ENCODE measurements at places on chromosomes 7 and 10. TPM values are rescaled to one million over a fixed set of nuclear protein-coding genes. Genes with fewer than 3 reads are reported as not detected.

The ITGA8 gene
- not detected for total RNA-seq

The TAS2R41 gene
- 0.73 TPM for total RNA-seq

The SPACDR gene
- total RNA-seq, result 0.64 TPM

The GSAP gene
- total RNA-seq, result 19.1 TPM

The ASCC1 gene
- 16.5 TPM for total RNA-seq

The CACNB2 gene
- not detected for total RNA-seq

The IKZF1 gene
- 300 TPM for total RNA-seq

The CYP2C19 gene
- total RNA-seq, result not detected

The HTR5A gene
- not detected for total RNA-seq

The NDUFB2 gene
- 73.7 TPM for total RNA-seq

The OR2A12 gene
- not detected for total RNA-seq

The NUTM2E gene
- total RNA-seq, result 1.6 TPM

The SPDYE3 gene
- total RNA-seq, result not detected

The ELAPOR2 gene
- 7.7 TPM for total RNA-seq

The CFAP43 gene
- not detected for total RNA-seq

- DNase-seq, result no peak
Observed at GRCh38 chr10:123134343-123134914, 1.3 kb upstream of the HMX3 start.

GRCh38 chr10:219731-220472 lies 84.6 kb downstream of the ZMYND11 start:
- DNase-seq, result no peak

DNA sequence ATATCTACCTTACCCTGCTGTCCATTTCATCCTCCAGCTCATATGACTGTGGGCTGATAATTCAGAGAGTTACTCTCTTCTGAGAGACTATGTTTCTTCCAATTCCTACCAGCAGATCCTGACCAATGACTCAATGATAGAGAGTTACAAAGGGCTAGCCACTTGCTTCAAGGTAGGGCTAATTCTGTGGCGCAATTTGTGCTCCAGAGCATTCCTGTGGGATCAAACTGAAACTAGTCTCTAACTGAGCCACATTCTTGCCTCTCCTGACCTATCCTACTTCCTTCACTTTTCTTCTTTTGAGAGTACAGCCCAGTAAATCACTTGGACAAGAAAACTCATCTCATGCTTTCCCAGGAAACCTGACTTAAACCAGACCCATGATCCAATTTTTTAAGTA lies 17.9 kb upstream of the ASZ1 start:
- DNase-seq, result no peak

DNA sequence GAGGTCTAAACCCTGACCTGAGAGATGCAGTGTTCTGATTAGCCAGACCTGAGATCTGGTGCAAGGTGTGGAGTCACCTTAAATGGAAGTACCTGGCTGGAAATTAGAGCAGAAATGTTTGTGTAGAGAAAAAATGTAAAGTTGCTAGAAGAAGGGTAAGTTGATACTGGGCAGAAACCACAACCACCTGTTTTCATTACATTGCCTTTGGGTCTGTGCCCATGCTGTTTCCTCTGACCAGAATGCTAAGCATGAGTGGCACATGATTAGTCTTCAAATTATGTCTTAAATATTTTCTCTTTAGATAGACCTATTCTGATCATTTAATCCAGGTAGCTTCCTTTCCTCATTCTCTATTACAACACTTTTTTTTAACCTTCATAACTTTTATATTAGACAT lies 69.0 kb downstream of the CASD1 start:
- no peak for DNase-seq

DNA sequence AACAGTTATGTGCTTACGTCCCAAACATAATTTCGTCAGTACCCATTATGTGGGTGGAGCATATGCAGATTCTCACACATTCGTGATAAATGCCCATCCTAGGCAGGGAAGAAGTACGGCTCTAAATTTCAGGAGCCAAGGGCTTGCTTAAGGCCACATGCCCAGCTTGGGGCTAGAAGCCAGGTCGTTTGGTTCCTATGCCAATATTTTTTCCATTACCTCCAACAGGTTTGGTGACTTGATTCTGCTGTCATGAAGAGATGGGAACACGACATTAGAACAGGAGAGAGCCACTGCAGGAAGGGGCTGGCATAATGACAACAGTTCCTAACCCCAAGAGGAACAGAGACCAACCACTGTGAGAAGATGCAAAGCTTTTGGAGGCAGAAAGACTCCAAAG lies 85.1 kb downstream of the HIPK2 start:
- no peak for DNase-seq

- no peak for DNase-seq
Observed at GRCh38 chr10:125624800-125625199, 58.2 kb downstream of the TEX36 start.

DNA sequence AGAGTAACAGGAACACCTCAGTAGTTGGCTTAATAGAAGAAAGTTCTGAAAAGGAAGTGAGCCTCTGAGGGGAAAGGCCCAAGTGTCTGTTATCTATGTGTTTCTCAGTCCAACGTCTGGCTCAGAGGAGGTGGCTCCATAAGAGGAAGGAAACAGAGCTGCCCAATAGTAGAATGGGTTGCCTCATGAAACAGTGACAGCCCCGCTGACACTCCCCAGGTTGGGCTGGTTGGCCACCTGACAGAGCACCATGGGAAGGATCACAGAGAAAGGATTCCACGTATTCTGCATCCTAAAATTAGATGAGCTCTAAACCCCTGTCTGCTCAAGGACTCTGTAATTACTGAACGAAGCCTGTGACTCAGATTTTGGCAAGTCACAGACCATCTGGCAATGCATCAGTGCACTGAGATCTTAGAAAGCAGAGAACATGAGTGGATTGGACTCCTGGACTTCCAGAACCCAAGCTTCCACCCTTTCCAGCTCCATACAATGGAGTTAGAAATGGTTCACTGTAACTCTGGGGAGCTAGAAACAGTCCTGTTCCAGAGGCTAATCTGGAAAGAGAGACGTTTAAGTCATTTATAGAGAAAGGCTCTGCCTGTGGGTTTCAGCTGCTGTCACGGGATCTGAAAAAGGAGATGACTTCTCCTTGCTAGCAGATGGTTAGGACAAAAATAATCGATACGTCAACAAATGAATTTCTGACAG lies 2.9 kb downstream of the PKD2L1 start:
- DNase-seq, result no peak

GRCh38 chr7:115292381-115292780 lies 370.5 kb downstream of the MDFIC start:
- no peak for DNase-seq

- DNase-seq, result no peak
Observed at GRCh38 chr10:131635564-131636015, 265.2 kb upstream of the PPP2R2D start.

DNA sequence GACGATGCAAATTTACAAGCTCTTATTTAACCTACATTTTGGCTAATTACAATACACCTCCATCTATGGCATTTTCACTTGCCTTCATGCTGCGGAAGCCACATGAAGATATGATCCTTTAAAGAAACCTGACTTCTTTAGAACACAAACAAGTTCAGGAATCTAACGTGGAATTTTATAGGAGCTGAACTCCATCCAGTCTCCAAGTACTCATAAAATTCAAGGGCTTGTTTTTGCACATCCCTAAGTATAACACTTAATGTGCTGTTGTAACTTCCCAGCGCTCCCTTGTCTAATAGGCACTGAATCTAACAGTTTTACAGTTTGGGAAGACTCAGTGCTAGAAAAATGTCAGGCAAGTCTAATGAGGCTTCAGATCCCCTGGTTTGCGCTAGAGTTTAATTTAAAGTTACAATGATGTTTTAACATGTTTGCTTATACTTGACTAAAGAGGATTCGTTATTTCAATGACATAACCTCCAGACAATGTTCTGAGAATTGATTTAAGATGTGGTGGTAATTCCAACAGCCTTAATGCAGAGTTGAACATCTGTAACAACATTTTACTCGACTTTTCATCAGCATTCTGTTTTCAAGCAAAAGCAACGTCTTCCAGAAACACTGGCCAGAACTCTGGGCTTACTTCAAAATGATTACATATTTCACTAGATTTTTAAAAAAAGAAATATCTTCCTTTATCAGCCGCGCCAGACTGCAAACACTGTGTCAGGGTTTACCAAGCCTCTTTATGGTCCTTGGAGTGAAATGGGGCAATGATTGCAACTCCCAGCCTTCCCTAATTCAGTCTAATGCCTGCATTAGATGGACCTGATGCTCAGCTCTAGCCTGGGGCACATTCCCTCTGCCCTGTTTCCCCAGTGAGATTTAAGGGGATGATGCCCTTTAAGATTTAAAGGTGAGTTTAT lies 664.3 kb downstream of the KCNMA1 start:
- no peak for DNase-seq

DNA sequence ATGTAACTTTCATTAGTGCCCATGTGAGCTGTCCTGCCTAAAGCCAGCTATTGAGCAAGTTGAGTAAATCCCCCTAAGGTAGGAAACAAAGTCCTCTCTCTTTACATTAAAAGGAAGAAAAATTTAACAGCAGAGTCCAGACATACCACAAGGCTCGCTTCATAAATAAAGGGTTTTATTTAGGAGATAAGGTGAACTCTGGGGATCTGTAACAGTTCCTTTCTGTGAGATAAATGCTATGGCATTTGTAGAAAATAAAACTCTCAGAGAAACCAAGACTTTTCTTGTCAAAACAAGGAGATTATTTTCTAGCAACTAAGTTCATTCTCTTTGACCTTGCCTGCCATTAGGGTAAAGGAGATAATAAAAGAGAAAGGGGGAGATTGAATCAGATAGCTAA lies 32.3 kb upstream of the LYZL1 start:
- no peak for DNase-seq

- DNase-seq, result no peak
Observed at GRCh38 chr10:79266084-79266483, 81.2 kb upstream of the PPIF start.

DNA sequence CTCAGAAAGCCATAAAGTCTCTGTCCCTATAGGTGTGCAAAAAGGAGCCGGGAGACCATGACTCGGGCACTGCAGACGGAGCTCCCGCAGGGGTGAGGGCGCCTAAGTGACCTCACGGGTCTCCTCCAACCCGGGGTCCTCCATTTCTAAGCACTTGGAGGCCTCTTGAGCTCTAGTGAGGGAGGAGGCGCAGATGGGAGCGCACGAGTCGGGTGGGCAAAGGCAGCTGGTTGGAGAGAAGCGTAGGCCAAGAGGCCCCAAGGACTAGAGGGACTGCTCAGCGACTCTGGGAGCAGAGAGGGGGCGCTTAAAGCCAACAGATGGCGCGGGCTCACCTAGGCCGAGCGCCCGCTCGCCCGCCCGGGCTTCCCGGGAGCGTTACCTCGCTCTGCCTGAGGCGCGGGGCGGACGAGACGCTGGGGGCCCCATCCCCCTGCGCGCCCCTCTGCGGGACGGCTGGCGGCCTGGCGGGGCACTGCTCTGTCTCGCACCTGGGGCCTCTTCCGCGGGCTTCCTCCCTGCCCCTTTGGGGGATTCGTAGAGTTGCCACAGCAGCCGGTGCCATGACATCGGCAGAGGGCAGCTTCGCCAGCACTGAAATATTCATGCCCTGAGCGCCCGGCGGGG lies 523 bp upstream of the CDH23 start:
- DNase-seq, result no peak

- DNase-seq, result no peak
Observed at GRCh38 chr10:48497780-48498770, 106.8 kb downstream of the ARHGAP22 start.

DNA sequence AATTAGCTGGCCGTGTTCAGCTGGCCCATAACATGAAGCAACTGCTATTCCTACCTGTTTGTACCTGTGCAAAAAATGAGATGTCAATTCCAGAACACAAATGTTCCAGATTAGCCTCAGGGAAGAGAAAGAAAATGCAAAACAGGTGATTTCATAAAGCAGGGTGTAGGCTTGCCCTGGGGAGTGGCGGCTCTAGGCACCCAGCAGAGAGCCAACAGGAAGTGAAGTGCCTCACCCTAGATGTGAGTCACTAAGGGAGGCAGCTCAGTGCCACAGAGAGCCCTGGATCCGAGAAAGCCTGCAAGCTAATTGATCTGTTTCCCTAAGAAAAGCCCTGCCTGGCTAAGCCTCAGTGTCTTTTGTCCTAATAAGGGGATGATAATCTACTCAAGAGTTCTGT lies 240.0 kb downstream of the ARHGAP21 start:
- peak; percentile 18 for DNase-seq

GRCh38 chr10:125795637-125796190 lies 20.1 kb upstream of the MMP21 start:
- no peak for DNase-seq

GRCh38 chr7:142482891-142483658 lies 225.2 kb upstream of the PRSS58 start:
- peak; percentile 49 for DNase-seq

DNA sequence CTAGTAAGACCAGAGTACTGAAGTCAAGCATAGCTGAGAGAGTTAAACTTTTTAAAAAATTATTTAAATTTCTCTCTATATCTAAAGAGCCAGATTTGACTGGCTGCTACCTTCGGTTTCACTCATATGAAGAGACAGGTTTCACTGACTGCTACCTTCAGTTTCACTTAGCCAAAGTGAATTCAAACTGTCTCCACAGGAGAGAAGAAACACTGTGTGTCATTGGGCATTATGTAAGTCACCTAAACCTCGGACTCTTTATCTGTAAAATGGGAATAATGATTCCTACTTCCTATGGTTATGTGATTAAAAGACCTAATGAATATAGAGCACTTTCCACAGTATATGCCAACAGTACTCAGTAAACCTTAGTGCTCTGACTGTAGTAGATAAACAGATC lies 41.6 kb upstream of the MET start:
- no peak for DNase-seq

- no peak for DNase-seq
Observed at GRCh38 chr10:96337106-96337505, 21.7 kb downstream of the OPALIN start.

DNA sequence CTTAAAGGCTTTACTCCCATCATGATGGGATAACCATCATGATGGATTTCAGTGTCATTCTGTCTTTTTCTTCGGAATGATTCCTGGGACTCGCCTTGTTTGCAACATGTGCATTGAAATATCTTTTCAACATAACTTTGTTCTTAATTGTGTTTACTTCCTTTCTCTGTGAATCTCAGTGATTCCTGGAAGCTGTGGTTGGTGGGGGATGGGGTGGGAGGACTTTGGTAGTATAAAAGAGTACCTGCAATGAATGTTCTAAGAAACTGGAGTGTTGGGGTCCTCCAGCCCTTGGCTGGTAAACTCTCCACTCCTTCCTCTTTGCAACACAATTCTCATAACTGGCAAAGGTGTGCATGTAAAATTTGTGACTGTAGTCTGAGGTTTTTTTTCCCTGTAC lies 11.5 kb upstream of the SH2D4B start:
- no peak for DNase-seq

GRCh38 chr10:86647773-86648703 lies 6.3 kb upstream of the OPN4 start:
- no peak for DNase-seq

GRCh38 chr7:2411815-2412586 lies 8.6 kb downstream of the CHST12 start:
- DNase-seq, result no peak

- no peak for DNase-seq
Observed at GRCh38 chr10:86225103-86225782, 141.4 kb downstream of the GRID1 start.

All from CD4-positive, alpha-beta T cell (primary cell).